ENCODE measurements at places on chromosomes 2 and 18.

GRCh38 chr18:49486606-49486952 lies 455 bp downstream of the C18orf32 start:
- peak; percentile 36 for DNase-seq

DNA sequence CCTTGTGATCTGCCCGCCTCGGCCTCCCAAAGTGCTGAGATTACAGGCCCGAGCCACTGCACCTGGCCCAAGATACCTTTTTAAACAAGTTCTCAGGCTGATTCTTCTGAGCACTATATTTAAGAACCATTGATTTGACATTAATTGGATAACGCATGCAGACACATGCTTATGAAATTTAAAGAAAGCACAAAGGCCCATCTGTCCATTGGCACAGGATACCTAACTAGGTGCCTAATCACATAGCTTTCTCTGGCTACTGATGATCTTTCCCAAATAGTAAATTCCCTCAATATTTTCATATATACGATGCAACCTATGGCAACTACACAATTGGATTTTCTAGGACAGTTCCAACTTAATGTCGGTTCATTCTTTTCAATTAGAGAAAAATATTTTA lies 62.5 kb upstream of the STAM2 start:
- DNase-seq = no peak

DNA sequence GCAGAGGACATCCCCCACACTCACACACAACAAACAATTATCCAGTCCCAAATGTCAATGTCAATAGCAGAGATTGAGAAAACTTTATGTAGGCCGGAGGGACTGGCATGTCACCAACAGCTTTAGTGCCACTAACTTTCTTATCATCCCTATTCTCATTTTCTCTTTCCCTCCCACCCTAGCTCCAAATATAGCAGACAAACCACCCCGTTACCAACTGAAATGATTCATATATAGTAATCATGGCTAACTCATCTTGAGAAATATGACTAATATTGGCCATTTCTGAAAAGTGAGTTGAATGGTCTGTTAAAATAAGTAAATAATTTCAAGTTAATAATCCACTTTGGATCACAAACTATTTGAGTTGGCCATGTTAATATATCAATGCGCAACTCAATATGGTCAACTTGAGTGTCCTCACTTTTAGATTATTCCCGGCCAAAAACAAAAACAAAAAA lies 242.1 kb upstream of the RND3 start:
- DNase-seq = no peak

DNA sequence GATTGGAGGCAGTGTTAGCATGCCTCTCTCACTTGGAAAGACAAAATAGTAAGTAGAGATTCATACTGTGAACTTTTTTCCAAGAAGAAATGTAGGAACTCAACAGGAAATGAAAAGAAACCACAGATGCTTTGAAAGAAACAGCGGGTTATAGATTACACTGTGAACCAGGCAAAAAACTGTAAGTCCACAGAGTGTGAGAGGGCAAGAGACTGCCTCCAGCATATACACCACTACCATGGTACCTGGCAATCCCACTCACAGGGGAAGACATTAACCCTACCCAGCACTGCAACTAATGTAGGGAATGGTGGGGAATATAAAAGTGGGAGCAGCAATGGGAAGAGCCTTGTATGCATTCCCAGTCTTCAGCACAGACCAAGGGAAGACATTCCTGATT lies 150.6 kb upstream of the GALNT5 start:
- no peak for DNase-seq

DNA sequence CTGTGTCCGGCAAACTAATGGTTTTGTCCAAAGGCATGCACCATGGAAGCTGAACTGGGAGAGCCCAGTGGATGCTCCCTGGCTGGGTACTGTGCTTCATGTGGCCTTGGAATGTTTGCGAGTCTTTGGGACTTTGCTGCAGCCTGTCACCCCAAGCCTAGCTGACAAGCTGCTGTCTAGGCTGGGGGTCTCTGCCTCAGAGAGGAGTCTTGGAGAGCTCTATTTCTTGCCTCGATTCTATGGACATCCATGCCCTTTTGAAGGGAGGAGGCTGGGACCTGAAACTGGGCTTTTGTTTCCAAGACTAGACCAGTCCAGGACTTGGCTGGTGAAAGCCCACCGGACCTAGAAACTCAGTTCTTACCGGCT lies 1.7 kb downstream of the MARS2 start:
- DNase-seq = no peak

DNA sequence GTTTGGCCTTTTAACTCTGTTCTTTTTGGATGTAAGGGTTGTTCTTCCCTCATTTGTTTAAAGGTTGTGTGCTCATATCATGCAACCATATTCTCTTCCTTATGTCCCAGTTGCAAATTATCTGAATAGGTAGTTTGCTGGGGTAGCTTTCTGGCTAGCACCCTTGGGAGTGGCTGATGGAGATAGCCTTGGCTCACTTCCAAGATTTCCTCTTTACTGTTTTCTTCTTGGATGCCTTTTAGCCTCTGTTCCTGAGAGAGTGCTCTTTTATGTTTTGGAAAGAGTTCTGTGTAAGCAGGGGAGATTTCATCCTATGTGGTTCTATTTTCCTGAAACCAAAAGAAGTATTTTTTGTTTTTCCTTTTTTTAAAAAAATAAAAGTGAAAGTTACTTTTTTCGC lies 25.4 kb downstream of the USP14 start:
- no peak for DNase-seq

DNA sequence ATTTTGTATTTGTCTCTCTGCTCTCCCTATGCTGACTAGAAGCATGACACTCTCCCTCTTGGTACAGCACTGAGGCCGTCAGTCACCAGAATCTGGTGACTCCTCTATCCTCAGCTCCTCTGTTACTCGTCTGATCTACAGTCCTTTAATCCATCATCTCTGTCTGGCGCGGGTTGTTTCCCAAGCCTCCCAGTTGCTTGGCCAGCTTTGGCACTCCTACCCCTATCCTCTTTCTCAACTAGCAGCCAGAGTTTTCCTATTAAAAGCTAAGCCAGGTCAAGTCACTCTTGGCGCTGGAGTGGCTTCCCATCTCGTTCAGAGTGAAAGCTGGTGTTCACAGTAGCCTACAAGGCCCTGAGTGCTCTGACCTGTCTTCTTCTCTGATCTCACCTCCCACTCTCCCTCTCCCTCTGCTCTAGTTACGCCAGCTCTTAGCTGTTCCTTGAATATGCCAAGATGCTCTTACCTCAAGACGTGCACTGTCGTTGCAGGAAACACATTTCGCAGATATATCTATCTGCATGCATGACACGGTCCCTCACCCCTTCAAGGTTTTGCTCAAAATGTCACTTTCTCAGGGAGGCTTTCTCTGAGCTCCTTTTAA lies 41.8 kb upstream of the PSME4 start:
- DNase-seq = no peak

GRCh38 chr18:59063300-59063906 lies 76.3 kb upstream of the SEC11C start:
- DNase-seq = no peak

DNA sequence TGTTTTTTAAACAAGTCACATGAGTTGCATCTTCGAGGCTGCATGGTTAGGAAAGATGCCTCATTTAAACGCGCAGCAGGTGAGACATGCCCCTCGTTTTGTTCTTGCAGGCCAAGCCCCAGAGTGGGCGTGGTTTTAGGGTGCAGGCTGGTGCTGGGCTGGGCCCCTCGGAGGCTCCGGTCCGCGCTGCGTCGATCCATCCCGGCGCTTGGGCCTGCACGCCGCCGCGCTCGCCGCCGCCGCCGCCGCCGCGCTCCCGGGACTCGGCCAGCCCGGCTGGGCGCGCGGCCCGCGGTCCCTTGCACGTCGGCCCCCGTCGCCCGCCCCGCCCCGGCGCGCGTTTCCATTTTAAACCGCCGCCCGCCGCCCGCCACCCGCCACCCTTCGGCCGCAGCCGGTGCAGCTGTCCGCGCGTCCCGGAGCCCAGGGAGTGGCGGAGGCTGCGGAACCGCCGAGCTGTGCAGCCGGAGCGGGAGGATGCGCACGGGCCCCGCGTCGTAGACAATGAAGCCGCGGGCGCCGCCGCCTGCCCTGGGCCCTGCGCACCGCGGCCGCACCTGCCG lies 175.5 kb downstream of the AGAP1 start:
- DNase-seq = peak; percentile 3

DNA sequence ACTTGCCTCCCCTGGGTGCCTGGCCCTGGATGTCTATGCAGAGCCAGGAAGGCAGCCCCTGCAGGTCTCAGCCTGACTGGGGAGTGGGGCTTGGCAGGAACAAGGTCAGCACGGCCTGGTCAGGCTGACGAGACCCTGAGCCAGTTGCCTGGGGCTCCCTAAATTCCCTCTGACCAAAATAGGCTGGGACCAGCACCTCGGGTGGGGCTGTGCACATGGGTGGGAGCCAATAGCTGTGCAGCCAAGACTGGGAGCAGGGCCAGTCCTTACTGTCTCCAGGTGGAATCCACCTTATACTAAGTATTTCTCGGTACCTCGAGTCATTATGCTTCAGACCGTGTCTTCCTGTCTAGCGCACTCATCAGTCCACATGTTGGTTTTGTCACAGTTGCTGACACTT lies 11.4 kb upstream of the IL1R2 start:
- DNase-seq = no peak

DNA sequence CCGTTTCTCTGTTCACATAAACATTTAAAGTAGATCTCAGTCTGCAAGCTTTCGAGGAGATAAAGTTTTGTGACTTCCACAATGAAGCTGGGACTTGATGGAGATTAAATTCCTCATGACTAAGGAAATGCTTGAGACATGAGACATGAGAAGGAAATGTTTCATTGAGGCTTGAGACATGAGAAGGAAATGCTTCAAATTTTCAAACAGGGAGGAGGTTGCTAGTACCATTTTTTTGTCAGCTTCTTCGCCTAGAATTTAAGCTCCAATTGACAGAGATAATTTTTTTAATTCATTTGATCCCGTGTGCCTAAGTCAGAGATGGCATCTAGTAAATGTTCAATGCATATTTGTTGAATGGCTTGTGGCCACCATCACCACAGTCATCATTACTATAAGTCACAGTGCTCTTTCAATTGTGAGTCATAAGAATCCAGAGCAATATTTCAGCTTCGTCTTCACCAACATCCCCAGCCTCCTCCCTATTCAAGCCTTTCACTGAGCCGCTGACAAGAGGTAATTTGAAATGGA lies 543 bp upstream of the MARCHF4 start:
- DNase-seq = no peak

GRCh38 chr2:219803294-219803693 lies 175.9 kb downstream of the SLC4A3 start:
- no peak for DNase-seq

DNA sequence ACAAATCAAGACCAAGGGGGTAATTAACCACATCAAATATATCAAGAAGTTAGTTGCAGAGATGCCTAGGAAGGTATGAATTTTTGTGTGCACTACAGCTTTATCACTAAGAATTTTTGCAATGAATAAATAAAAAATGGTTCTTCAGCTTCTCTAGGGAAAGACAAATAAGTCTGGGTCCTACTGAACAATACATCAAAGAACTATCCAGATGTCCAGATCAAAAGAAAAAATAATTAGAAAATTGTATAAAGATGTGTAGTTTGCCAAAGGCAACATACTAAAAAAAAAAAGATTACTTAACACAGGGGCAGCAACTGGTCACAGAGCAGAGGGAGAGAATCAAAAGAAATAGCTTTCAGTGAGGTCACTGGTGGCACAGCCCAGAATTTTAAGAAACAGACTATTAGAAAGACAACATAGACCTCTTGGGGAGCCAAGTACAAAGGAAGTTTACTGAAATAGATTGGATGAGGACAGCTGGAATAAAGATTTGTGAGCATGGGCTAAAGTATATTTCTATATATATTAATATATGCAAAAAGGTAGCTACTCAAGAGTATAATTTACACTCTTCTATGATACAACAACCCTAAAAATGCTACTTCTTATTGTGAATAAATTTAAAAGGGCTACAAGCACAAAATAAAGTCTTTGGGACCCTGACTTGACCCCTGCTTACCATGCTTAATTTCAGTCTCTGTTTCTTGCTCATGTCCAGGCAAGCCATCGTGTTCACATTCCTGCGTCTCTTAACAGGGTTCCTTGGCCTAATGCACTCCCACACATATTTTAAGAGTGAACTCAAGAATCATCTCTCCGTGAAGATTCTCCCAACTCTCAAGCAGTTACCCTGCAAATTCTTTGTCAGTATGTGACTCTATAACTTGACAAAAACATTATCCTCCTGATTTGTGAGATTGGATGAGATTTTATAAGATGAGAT lies 99.0 kb upstream of the GRB14 start:
- no peak for DNase-seq

- peak; percentile 63 for DNase-seq
These were observed 95.1 kb downstream of the ZFP36L2 start for GRCh38 chr2:43131051-43131889.

- no peak for DNase-seq
These were observed 1463.6 kb downstream of the LRP1B start for GRCh38 chr2:140667203-140667602.

- DNase-seq = no peak
These were observed 834.5 kb upstream of the SALL3 start for GRCh38 chr18:78145096-78145495.

DNA sequence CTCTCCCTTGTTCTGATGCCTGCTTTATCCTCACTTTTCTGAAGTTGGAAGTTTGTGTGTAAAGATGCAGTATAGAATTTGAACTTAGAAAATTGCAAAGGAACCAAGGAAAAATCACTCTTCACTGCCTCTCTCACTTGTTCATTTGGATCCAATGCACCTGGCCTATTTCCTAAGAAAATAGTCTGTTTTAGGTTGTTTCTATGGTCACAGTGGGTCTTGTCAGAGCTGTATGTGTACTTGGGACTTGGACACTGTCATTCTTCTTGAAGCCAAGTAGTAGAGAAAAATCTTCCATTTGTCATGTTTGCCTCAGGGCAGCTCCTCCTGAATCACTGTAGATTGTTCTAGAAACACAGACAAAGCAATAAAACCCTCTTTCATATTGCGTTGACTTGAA lies 80.3 kb upstream of the SESTD1 start:
- no peak for DNase-seq

GRCh38 chr18:56501896-56502295 lies 136.5 kb downstream of the TXNL1 start:
- DNase-seq = no peak

DNA sequence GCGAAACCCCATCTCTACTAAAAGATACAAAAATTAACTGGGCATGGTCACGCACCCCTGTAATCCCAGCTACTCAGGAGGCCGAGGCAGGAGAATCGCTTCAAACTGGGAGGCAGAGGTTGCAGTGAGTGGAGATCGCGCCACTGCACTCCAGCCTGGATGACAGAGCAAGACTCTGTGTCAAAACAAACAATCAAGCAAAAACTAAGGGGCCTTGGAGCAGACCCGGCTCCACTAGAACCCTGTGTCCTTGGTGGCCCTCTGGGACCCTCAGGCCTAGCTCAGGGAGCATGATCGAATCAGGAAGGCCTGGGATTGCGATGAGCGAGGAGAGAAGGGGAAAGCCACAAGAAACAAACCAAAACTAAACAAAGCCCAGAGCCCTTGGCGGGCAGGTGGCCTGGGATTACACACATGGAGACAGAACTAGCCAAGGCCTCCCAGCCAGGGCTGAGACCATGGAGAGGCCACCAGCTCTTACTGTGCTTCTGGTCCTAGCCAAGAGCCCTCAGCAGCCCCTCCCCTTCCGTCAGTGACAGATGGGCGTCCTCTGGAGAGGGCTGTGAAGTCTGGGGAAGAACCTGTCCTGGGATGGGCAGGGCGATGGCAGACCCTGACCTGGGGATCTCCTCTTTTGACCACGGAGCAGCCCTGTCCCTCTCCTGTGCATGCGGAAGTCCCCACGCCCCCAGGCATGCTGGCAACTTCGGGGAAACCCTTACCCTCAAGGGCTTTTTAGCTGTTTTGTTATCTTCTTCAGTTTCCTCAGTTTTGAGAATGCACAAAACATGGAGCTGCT lies 27.4 kb upstream of the CATIP start:
- no peak for DNase-seq

- DNase-seq = no peak
These were observed 325.2 kb downstream of the CYP26B1 start for GRCh38 chr2:71822463-71822862.

- DNase-seq = no peak
These were observed at the start of gene GAL3ST2 for GRCh38 chr2:241776336-241777169. GAL3ST2 (plus strand) TSS chr2:241776822; CDS start chr2:241776956, 134 bp downstream.

Measured in stimulated activated CD4-positive, alpha-beta T cell treated with anti-CD3 and anti-CD28 coated beads, Interleukin-12 subunit alpha, Interleukin-12 subunit beta, amount 100 ng/mL, for 48 hours (primary cell).